ENCODE measurements at places on chromosomes 11 and 22.

GRCh38 chr11:93444617-93445073 lies 98.5 kb downstream of the SMCO4 start:
- DNase-seq = no peak

- DNase-seq = no peak
Measured at GRCh38 chr22:46551996-46552395, 14.6 kb upstream of the CELSR1 start.

- DNase-seq = no peak
Measured at GRCh38 chr11:2169626-2170570, 1.7 kb downstream of the TH start.

GRCh38 chr22:50276143-50276542 lies 6.0 kb upstream of the MAPK11 start:
- peak; percentile 8 for DNase-seq

DNA sequence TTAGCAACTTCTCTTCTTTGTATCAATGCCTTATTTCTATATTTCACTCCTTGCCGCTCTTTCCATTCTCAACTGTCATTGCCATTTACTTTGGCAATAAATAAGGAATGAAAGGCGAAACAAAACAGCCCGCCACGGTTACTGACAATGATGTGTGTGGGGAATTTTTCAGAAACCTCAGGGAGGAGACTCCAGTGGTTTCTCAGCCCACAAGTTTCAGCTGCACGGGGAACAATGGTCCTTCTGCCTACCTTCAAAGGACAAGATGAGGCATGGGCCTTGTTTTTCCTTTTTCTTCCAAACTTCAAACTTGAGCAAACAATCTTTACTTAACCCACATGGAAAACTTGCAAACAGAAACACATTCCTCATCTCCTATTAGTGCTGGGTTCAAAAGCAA lies 409.4 kb downstream of the METTL15 start:
- no peak for DNase-seq

DNA sequence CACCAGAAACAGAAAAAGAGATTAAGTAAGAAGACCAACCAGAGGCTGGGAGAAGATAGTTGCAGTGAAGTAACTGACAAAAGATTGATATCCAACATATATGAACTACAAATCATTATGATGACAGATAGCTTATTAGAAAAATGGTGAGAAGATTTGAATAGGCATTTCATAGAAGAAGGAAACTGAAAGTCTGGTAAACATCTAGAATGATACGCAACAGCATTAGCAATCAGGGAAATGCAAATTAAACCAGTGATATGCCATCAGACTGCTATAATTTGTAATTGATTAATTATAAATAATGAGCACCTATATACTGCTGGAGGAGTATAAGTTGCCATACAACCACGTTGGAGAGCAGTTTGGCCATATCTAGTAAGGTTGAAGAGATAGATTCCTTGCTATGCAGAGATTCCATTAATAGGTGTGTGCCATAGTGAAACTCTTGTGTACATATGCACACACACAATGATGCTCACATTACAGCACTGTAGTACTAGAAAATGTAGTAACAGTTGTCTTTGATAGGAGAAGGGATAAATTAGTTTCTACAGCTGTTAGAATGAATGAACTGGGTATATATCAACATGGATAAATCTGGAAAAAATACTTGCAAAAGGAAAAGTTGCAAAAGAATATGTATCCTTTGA lies 20.5 kb downstream of the RNF169 start:
- DNase-seq = no peak

DNA sequence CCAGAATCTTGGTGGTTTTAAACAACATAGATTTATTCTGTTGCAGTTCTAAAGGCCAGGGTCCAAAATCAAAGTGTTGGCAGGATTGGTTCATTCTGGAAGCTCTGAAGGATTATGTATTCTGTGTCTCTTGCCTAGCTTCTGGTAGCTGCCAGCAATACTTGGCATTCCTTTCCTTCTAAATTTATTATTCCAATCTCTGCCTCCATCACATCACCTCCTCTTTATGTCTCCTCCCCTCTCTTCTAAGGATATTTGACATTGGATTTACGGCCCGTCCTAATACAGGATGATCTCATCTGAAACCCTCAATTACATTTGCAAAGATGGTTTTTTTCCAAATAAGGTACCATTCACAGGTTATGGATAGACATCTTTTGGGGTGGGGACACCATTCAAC lies 186.5 kb downstream of the SBF2 start:
- no peak for DNase-seq

DNA sequence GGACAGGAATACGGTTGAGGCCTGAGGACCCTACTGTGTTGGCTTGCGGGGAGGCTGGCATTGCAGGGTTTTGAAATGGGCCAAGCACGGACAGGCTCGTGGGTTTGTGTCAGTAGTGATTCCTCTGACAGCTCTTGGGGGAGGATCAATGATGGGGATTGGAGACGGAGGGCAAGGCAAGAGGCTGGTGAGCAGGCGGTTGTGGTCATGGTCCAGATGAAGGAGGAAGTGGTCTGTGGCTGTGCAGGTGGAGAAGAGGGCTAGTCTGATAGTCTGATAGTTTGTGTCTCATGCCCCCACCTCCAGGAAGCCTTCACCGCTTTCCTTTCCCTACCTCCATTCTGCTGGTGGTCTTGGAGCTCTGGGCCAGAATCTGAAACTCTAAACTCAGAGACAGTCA lies 3.0 kb downstream of the MAFF start:
- DNase-seq = no peak

GRCh38 chr11:46637546-46637945 lies 20.2 kb downstream of the ATG13 start:
- DNase-seq = no peak

- DNase-seq = no peak
Measured at GRCh38 chr11:125022551-125022950, 40.6 kb upstream of the SLC37A2 start.

- DNase-seq = no peak
Measured at GRCh38 chr22:30014244-30014643, 66.0 kb upstream of the HORMAD2 start.

DNA sequence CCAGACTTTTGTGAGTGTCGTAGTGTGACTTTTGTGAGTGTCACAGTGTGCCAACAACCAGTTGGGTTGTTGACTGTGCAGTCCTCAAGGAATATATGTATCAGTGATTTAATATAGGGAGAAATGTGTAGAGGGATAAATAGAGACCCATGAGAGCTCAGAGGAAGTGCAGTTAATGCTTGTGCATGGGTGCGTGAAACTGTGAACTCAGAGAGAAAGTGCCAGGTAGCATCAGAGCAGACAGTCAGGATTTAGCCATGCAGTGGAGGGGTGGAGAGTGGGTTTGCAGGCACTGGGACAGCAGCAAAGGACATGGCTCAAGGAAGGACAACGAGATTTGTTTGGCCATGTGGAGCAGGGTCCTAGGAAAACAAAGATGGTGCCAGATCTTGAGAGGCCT lies 33.6 kb downstream of the YWHAH start:
- no peak for DNase-seq

- DNase-seq = no peak
Measured at GRCh38 chr11:132853886-132854285, 678.4 kb downstream of the OPCML start.

GRCh38 chr22:39239561-39240423 lies 5.0 kb downstream of the PDGFB start:
- no peak for DNase-seq

- no peak for DNase-seq
Measured at GRCh38 chr11:33444835-33445594, 187.8 kb downstream of the HIPK3 start.

GRCh38 chr22:19868773-19869471 lies 14.2 kb upstream of the GNB1L start:
- no peak for DNase-seq

DNA sequence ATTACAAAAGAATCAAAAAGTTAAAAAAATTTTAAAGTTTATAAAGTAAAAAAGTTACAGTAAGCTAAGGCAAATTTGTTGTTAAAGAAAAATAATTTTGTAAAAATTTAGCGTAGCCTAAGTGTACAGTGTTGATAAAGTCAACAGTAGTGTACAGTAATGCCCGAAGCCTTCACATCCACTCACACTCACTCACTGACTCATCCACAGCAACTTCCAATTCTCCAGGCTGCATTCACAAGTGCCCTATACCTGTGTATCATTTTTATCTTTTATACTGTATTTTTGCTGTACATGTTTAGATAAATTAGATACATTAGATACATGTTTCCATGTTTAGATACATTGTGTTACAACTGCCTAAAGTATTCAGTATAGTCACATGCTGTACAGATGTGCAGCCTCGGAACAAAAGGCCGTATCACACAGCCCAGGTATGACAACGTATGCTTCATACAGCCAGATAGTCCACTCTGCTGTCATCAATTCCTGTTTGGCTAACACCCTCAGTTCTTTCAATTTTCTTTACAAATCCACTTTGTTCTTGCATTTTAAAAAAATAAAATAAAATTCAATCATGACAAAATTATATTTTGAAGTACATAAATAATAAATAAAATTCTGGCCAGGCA lies 80.7 kb downstream of the RBFOX2 start:
- no peak for DNase-seq

Data from NCI-H1930 (cell line).